GM04504 (cell line): ENCODE measurements at places on chromosomes 1 and 21.

GRCh38 chr1:179742717-179743678, at the start of gene FAM163A:
Gene FAM163A (plus strand): TSS chr1:179743291. CDS start chr1:179813098, 69,807 bp downstream.
- no peak for DNase-seq

- DNase-seq = peak; percentile 42
These were observed 128.2 kb downstream of the CACHD1 start for GRCh38 chr1:64598100-64598571.

DNA sequence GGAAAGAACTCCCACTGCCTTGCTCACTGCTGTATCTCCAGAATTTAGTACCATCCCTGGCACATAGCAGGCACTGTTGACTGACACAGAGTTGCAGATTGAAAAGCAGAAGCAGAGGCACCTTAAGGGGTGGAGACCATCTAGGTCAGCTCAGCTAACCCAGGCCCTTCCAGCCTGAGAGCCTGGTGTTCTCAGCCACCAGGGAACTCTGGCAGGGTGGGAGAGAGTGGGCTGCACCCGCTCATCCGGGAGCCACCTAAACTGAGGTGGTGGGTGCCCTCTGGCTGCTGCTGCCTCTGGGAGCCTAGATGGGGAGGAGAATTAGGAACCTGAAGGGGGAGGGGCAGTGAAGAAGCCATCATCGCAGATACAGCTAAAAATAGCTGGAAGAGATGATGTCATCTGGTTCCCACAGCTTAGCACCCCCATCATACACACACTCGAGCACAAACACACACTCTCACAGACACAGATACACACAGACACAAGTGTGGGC, 1.5 kb upstream of the TSPAN1 start:
- DNase-seq = no peak

DNA sequence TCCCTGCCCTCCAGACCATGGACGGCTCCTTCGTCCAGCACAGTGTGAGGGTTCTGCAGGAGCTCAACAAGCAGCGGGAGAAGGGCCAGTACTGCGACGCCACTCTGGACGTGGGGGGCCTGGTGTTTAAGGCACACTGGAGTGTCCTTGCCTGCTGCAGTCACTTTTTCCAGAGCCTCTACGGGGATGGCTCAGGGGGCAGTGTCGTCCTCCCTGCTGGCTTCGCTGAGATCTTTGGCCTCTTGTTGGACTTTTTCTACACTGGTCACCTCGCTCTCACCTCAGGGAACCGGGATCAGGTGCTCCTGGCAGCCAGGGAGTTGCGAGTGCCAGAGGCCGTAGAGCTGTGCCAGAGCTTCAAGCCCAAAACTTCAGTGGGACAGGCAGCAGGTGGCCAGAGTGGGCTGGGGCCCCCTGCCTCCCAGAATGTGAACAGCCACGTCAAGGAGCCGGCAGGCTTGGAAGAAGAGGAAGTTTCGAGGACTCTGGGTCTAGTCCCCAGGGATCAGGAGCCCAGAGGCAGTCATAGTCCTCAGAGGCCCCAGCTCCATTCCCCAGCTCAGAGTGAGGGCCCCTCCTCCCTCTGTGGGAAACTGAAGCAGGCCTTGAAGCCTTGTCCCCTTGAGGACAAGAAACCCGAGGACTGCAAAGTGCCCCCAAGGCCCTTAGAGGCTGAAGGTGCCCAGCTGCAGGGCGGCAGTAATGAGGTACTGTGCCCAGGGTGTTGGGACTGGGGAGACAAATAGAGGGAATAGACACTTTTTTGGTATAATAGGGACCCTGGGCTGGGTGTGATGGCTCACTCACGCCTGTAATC, 1.0 kb downstream of the ZBTB48 start:
- no peak for DNase-seq

DNA sequence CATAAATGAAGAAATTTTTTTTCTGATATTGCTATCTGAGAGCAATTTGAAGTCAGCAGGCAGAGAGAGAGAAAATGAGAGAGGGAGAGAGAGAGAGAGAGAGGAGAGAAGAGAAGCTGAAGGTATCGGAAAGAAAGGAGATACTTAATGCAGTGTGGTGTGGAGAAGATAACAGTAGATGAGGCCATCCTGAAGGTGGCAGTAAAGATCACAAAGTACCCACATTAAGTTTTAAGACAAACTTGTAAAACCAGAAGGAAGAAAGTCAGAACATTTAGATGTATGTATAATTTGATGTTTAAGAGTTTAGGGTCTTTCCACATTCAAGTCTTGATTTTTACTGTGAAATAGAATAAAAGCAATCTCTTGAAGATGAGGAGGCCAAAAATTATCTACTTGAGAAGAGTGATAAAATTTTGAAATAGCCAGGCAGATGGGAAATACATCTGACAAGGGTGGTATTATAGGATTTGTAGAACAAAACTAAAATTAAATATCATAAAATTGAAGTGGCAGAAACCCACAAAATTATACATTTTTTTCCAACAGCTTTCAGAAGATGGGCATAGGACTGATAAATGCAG, 1753.4 kb downstream of the MRPL39 start:
- DNase-seq = no peak

GRCh38 chr1:55381491-55381890, 166.3 kb upstream of the USP24 start:
- DNase-seq = no peak

DNA sequence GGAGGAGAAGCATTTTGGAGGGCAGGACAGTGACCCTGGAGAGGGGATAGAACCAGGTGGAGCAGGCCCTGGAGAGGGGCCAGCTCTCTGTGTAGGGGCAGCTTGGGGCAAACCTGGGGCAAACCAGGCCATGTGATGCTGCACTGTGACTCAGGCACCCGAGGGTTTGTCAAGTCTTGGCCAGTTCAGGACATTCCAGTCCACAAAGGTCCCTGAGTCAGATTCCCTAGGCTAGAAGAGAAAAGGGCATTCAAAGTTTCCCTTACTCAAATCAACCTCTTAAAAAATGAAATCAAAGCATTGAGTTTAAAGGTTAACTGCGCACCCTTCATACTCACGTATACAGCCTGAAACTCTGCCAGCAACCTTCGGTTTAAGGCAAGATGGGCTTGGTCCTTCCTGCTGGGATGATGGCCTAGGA, 25.2 kb upstream of the PLA2G2C start:
- DNase-seq = peak; percentile 18

DNA sequence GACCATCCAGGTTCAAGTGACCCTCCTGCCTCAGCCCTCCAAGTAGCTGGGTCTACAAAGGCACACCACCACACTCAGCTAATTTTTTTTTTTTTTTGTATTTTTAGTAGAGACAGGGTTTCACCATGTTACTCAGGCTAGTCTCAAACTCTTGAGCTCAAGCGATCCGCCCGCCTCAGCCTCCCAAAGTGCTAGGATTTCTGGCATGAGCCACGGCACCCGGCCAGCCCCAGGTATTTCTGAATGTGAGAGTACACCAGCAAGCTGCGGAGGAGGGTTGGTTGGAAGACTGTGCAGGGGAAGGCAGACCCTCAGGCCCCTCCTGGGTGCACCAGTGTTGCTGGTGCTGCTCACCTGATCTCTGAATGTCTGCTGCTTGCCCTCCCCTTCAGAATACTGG, 33.1 kb upstream of the SIM2 start:
- no peak for DNase-seq

GRCh38 chr1:1630191-1630964, 1.6 kb upstream of the MMP23B start:
- DNase-seq = no peak

- DNase-seq = no peak
These were observed 239.9 kb upstream of the TMEM51 start for GRCh38 chr1:14913482-14914177.

GRCh38 chr1:90721210-90722194, 4.4 kb upstream of the BARHL2 start:
- peak; percentile 12 for DNase-seq
